ENCODE measurements at places on chromosomes 3 and 15.

GRCh38 chr15:59339252-59339672 lies 33.4 kb downstream of the MYO1E start:
- no peak for DNase-seq

DNA sequence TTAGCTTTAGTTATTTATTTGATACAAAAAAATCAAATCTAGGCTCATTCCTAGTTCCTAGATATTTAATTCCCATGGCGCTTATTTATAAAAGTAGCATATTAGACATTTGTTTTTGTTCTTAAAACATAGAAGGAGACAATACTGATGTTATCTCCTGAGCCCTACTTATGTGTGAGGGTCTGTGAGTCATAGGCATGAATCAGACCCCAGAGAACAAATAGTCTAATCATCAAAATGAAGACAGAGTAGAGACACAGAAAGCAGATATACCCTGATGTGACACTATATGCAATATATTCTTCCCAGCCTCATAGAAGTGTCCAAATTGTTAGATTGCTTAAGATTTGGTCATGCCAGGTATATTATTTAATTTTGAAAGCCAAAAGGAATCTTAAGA lies 44.9 kb downstream of the PEX5L start:
- DNase-seq: no peak

DNA sequence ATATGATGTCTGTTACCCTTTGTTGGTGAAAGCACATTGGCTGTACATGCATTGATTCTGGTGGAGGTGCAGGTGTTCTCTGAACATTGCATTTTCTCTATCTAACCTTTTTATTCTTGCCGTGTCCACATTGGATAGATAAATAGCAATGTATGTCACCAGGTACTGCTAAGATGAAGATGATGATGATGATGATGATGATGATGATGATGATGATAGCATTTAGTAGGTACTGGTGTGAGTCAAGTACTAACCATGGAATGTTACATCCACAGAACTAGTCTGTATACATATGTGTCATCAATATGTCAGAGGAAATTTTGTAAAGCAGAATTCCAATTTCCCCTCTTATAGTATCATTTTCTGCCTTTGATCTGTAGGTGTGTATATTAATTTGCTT lies 36.3 kb downstream of the ARPP21 start:
- no peak for DNase-seq

DNA sequence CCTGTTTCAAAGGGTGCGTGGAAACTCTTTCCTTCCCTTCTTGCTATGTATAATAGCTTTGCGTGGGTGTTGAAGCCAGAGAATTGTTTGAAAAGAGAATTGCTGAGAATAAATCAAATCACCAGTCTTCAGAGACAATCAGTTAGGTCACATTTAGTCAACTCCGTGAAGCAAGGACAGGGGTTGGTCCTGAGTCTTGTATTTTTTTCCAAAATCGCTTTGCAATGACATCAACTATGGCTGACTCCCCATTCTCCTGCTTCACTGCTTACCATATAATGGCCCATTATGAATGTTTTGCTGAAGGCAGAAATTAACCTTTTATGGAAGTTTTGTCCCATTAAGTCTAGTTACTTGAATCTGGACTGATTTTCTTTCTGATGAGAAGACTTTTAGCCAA lies 852.8 kb downstream of the AGBL1 start:
- DNase-seq: no peak

- no peak for DNase-seq
These were observed 102.1 kb upstream of the CMC1 start for GRCh38 chr3:28139288-28139687.

GRCh38 chr15:90463381-90463780 lies 66.3 kb upstream of the CRTC3 start:
- DNase-seq: no peak

DNA sequence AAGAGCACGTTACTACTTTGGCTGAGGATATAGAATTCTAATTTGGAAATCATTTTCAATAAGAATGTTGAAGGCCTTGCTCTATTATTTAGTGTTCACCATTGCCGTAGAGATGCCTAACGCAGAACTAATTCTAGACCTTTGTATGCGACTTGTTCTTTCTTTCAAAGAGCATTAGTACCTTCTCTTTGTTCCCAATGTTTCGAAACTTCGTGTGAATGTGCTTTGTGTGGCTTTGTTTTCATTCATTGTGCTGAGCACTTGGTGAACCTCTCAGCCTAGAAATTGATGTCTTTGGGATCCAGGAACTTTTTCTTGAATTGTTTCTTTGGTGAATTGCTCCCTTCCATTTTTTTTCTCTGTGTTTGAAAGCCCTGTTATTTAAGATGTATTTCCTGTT lies 19.8 kb upstream of the PCSK6 start:
- no peak for DNase-seq

DNA sequence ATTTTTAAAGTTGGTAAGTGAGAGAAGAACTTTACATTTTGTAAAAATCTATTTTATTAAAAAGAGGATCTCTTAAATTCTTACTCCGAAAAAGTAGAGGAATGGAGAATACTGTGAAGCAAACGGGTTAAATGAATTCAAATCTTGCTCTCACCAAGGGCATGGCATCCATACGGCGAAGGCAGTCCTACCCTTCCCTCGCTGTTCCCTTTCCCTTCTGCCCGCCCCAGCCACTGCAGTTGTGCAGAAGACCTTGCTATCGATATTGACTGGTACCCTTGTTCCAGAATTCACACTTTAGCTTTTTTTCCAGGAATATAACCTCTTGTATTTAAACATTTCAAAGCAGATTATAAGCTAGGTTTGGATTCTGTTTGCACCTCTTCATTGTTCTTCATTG lies 239.5 kb downstream of the ZPLD1 start:
- DNase-seq: no peak

GRCh38 chr3:70583682-70584081 lies 271.2 kb upstream of the MDFIC2 start:
- no peak for DNase-seq

GRCh38 chr3:11583638-11584046 lies 60.1 kb downstream of the VGLL4 start:
- DNase-seq: peak; percentile 70

- DNase-seq: no peak
These were observed 132.6 kb upstream of the COL8A1 start for GRCh38 chr3:99505646-99506269.

GRCh38 chr3:52820736-52821135 lies 9.7 kb downstream of the ITIH4 start:
- DNase-seq: no peak

GRCh38 chr15:81279621-81280485 lies 44.1 kb downstream of the STARD5 start:
- no peak for DNase-seq

- no peak for DNase-seq
These were observed 4.1 kb upstream of the HEXA start for GRCh38 chr15:72379856-72380430.

GRCh38 chr15:95559875-95560394 lies 770.6 kb upstream of the NR2F2 start:
- DNase-seq: no peak

DNA sequence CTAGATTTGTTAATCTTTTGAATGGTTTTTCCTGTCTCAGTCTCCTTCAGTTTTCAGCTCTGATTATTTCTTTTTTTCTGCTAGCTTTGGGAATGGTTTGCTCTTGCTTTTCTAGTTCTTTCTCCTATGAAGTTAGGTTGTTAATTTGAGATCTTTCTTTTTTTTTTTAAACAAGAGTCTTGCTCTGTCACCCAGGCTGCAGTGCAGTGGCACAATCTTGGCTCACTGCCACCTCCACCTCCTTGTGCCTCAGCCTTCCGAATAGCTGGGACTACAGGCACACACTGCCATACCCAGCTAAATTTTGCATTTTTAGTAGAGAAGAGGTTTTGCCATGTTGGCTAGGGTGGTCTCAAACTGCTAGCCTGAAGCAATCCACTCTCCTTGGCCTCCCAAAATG lies 56.7 kb downstream of the UQCC5 start:
- DNase-seq: no peak

GRCh38 chr3:101988596-101988995 lies 139.3 kb downstream of the NFKBIZ start:
- no peak for DNase-seq

DNA sequence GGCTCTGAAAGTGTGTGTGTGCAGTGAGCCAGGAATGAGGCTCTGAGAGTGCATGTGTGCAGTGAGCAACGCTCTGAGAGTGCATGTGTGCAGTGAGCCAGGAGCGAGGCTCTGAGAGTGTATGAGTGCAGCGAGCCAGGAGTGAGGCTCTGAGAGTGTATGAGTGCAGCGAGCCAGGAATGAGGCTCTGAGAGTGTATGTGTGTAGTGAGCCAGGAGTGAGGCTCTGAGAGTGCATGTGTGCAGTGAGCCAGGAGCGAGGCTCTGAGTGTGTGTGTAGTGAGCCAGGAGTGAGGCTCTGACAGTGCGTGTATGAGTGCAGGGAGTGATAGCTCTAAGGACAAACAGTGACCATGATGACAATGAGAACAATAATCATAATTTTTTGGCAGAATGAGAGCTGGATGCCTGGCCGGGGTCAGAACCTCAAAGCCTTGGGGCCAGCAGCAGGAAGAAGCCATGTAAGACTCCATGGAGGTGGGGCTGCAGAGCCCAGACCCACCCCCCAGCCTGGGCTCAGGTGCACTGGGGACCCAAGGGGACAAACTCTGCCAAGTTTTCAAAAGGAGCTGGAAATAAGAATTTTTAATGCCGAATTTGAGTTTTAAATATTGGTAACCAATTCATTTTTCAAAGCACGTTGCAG lies 85.7 kb upstream of the PRR20G start:
- peak; percentile 63 for DNase-seq

DNA sequence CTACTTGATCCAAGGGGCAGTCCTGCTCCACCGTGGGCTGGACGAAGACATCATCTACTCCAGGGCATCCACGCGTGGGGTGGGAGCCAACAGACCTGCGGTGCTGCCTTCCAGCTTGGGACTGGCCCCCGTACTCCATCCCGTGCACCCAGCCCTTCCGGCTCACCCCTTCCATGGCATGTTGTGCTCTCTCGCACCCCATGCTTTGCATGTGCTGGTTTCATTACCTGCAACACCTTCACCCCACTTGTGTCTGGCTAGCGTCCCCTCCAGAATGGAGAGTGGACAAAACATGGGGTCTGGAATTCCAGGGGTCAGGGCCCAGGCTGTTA lies 30.2 kb downstream of the SEMA7A start:
- DNase-seq: no peak

DNA sequence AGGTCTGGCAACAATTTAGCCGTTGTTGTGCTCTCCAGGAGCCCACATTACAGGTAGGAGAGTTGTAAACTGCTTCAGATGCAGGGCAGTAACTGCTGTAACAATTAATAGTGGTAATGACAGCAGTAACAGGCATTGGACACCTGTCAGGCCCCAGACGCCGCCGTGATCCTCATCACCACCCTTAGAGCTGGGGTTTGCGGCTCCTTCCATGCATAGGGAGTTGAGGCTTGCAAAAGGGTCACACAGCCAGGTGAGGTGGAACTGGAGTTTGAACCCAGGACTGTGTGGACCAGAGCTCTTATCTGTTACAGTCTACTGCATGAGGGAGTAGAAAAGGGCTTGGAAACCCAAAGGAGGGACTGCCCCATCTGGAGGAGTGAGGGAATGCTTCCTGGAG lies 26.8 kb upstream of the NR2C2 start:
- DNase-seq: no peak

Data from femur (tissue), 1 donor.